Left renal pelvis (tissue), 4 donors: ENCODE measurements at places on chromosomes 3 and 15.

GRCh38 chr3:139893267-139893962 is 41.6 kb upstream of the CLSTN2 start:
- no peak for DNase-seq

DNA sequence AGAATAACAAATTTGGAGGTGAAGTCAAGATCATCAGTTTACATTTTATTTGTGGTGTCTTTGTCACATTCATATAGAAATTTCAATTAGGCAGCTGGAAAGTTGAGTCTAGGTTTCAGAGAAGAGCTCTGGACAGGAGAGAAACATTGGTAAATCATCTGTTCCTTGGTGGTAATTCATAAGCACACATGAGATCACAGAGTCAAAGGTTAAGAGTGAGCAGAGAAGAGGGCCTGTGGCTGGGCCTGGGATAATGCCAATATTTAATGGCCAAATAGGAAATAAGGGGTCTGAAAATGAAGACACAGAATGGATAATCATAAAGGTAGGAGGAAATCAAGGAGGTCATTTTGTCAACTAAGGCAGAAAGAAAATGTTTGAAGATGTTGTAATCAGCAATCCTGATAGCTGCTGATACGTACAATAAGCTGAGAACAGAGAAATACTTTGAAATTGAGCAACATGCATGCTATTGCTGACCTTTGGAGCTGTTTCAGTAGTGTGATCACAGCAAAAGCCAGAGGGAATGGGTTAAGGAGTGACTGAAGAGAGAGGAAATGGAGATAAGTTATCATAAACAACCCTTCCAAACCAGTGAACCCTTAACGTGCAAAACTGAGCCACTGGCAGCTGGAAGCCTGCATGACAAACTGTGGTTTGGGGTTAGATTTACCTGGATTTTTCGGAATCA is 692.8 kb downstream of the AGBL1 start:
- DNase-seq: no peak

DNA sequence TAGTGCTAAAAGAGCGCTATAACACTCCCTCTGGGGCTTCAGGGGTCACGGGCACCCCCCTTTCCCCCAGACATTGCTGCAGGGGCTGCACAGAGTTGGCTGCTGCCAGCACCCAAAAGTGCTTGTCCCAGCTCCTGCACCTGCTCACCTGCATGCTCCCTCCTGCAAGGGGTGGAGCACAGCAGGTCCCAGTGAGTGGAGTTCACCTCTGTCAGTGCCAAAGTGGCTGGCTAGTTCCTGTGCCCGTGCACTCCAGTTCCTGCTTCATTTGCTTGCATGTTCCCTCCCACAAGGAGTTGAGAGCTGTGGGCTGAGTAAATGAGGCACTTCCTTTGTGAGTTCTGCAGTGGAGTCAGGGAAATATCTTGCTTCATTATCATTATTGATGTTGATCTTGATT is 476.9 kb downstream of the SQOR start:
- DNase-seq: no peak

DNA sequence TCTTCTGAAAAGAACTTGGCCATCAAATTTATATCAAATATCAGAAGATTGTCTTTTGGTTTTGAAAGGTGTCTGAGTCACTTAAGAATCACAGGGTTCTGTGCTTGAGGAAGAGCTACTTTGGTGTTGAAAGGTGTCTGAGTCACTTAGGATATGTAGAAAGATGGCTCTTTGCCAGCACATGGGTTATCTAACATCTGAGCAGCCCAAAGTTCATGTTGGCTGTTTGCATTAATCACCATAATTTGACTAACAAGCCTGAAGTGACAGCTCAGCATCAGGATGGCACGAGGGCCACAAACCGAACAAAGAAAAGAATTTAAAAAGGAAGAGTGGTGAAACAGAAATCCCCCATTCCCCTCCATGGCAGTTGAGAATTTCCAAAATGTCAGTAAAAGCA is 190.5 kb upstream of the CMC1 start:
- no peak for DNase-seq

GRCh38 chr15:68774521-68775235 is 46.0 kb downstream of the ANP32A start:
- DNase-seq: no peak

GRCh38 chr3:4763604-4764247 is 215.5 kb upstream of the BHLHE40 start:
- no peak for DNase-seq

GRCh38 chr3:37680401-37680800 is 181.3 kb upstream of the CTDSPL start:
- no peak for DNase-seq

DNA sequence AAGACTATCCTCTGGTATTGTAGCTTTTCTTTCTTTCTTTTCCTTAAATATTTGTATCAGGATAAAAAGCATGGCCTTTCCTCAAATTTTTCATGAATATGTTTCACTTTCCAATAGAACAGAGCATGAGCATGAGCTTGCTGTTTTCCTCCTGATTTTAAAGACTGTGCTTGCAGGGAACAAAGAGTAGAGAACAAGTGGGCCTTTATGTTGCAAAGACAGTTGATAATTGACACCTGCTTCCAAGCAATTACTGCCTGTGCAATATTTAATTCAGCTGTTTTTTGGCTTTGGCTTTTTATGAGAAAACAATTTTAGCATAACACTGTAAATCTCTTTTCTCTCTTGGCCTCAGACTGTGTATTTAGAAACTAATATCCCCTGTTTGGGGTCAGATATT is 263.6 kb upstream of the AZI2 start:
- DNase-seq: no peak

DNA sequence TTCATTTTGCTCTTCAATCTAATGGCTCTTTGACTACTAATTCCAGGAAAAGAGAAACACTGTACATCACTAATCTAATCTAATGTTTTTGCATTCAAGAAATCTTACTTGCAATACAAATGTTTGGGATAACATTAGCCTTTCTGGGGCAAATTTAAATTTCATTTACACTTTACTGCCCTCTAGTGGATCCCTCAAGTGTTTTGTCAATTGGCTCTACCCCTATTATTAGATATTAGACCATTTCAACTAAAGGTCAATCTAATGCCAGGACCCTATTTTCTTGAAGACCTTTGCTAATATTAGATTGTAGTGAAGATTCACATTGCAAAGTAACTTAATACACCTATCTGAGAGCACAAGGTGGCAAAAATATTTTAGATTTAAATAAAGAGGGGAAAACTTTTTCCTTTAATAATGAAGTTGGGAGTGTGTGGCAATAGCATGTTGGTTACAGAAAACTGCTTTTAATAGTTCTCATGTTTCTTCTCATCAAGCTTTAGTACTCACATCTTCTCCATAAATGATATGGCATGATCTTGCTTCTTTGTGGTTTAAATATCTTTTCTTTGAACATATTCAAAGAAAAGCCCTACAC is 5.0 kb downstream of the C2CD4A start:
- DNase-seq: no peak

DNA sequence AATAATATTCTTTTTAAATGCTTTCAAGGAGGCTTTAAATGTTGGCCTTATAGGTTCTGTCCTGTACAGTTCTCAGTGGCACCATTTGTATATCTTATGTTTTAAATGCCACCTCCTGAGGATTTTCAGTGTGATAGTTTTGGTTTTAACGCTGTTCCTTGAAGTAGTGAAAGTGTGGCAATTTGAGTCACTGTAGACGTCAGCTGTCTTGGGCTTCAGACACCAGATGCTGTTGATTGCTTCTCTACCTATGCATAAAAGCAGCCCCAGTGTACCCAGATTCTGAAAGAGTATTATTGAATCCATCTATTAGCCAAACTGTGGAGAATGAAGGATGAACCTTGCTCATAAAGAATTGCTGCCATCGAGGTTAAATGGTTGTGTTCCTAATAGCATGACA is 316.8 kb upstream of the GBE1 start:
- no peak for DNase-seq

GRCh38 chr15:59366333-59367021 is 6.2 kb downstream of the MYO1E start:
- no peak for DNase-seq

- DNase-seq: no peak
Observed at GRCh38 chr3:177294221-177294620, 96.9 kb upstream of the TBL1XR1 start.

DNA sequence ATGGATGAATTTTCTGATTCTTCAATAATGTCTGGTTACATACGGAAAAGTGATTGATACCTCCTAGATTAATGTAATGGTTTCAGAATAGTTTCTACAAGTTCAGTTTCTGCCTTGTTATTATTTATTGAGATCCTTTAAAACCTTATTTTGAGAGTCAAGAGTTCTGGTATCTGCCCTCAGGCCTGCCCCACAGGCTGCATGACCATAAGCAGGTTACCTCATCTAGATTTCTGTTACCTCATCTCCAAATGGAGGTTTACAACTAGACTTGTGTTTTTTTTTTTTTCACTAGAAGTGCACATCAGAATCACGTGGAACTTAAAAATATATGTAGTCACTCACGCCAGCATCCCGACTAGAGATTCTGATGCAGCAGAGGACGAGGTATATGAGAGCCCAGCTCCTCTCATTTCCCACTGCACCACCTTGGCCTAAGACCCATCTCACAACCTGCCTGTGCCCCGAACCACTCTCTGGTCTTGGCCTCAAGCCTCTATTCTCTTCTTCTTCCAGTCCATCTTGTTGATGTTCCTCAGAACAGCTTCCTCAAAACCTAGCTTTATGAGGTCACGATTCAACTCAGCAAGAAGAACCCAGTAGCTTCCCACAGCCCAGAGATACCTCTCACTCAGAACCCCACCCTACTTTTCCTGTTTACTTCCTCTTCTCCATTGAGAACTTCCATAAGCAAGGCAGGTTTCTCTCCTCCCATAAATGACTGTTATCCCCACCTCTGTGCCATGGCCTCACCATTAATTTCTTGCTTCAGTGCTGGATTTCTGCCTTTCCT is 353.4 kb downstream of the CHST2 start:
- DNase-seq: no peak

DNA sequence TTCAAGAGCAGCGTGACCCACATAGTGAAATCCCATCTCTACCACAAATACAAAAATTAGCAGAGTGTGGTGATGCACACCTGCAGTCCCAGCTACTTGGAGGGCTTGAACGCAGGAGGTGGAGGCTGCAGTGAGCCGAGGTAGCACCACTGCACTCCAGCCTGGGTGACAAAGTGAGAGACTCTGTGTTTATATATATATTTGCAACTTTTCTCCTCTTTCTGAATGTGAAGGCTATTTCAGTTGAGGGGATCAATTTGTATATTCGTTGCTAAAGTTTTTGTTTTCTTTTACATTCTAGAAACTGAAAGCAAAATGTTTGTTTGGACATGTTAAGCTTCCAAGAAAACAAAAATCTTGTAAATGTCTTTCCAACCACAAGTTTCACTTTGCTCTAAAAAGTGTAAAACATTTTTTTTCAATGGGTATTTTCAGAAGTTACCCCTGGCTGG is 29.8 kb upstream of the FAM98B start:
- DNase-seq: no peak

DNA sequence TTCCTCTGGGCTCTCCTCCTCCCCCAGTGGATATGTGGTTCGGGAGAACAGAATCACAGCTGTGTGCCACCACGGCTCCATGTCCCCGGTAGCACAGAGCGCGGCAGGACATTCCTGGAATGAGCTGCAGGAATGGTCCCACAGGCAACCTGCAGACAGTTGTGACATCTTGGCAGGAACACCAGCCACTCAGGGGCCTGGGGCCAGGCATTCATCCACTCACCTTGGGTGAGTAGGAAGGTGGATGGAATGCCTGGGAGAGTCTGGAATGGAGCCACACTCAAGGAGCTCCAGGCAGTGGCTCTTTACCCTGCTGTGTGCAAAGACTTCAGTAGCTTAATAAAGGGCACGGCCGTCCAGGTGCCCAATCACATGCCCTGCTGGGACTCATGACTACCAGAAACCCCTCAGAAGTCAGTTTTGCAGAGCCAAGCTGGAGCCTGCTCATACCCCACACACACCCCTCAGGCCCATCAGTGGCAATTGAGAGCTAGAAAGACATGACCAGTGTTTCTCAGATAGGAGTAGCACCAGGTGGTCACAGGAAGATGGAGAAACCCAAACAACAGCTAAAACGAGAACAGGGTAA is 117.3 kb upstream of the PRR20G start:
- no peak for DNase-seq

- no peak for DNase-seq
Observed at GRCh38 chr3:31289584-31289983, 243.1 kb upstream of the STT3B start.

DNA sequence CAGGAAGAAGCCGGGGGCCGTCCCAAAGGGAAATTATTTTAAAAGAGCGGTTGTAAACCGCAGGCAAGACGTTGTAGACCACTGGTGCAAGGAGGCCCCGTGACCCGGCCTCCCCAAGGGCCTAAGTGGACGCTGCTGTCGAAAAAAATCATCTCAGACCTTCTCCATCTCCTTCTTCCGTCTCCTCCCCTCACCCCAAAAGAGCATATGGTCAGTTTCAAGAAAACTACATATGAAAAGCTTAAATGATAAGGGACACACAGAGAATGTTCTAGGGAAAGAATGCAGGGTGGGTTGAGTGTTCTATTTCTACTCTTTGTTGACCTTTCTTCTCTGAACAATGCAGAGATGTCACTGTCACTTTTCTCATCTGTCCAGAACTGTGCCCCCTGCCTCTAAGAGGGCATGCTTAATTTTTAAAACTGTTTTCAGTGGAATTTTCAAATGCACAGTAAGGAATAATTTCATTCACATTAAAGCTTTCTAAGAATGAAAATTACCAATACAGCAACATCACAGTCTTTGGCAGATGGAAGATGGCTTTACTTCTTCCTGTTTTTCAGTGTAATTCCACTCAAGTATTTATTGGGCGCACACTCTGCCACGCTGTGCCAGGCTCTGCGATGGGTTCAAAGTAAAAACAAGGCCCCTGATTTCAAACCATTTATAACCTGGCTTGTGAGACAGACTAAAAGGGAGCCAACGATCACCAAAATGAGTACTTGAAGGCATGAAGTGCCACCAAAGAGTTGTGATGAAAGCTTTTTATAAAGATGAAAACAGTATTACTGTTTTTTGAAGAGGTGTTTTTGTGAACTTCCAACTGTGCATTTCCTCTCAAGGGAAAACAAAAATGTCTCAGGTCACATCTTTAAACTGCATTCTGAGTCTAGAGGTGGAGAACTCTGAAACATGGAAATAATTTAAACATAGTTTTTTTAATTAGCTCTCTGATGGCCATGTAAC is 891 bp upstream of the TOP2B start:
- DNase-seq: peak; percentile 36

GRCh38 chr3:178480795-178481194 is 55.4 kb upstream of the KCNMB2 start:
- no peak for DNase-seq
